ENCODE measurements at places on chromosomes 6 and 20.

DNA sequence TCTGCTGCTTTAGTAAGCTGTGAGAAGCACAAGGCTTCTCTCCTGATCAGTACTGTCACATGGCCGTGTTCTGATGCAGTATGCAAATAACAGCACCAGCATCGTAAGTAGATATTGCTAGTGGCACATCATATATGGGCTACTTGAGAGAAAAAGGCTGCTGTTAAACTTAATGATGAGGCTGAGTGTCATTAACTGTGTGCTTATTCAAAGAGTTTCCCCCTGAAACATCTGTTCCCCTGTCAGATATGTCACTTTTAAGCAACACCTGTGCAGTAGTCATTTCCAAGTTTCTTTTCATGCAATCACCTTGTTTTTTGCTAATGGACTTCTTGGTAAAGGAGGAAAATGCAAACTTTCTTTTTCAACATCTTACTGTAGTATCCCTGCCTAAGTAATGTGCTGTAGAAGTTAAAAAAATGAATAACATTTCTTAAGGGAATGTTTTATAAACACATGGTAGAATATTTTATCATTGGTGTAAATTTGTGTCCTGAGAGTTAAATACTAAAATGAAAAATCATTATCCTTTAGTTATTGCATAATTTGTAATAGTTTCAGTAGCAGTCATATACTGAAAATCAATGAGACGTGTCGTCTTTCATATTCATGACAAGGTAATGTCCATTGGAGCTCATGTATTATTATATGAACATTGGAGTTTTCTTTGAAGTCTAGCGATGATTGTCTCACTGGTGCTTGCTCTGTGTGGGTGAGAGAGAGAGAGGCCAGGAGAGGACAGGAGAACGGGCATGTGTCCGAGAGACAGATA, 366.3 kb downstream of the CDKAL1 start:
- DNase-seq, result no peak

- no peak for DNase-seq
Measured at GRCh38 chr6:164795056-164795815, 514.2 kb downstream of the C6orf118 start.

DNA sequence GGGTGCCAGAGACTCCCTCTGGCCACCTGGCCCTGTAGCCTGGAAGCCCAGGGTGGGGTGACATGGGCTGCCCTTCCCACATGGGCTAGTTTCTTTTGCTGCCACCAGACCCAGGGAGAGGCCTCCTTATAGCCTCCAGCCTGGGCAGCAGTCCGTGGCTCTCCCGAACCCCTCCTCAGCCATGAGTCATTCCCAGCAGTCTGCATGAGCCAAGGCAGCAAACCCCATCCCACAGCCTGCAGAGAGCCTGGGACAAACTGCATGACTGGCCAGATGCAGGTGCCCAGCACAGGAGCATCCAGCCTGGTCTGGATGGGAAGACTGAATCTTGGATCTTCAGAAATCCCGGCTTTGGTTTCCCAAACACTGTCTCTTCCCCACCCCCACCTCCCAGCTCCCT, 75.7 kb downstream of the MRPL14 start:
- DNase-seq, result no peak

DNA sequence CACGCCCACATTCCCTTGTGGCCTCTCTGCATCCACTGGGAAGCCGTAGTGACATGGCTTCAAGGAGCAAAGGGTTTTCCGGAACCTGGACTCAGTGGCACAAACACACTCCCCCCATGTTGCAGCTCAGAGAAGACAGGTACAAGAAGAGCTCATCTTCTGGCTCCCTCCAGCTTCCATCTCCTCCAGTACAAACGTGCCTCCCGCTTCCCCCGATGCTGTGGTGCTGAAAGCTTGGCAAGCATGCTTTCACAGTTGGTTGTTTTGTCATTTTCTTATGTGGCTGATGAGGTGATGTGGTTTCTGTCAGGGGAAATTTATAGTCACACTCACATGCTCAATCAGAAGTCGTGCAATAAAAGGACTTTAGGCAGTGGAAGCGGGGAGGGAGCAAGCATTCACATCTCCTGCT, 258.5 kb downstream of the KIF16B start:
- DNase-seq, result no peak

DNA sequence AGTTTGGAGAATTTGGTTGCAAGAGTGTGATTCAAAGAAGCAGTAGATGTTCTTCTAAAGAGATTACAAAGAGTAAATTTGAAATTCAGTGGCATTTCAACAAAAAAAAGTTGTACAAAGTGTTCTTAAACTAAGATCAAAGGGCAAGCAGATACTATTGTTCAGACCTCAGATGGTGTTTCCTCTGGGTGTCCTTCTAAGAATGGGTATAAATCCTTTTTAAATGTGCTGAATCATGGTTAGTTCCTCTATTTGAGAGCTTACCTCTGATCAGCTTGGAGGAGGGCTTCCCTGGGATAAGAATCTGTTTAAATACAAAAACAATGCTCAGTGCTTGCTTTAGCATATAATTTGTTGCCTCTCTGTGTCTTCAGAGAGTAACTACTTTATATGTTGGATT, 6.3 kb downstream of the BMP6 start:
- no peak for DNase-seq

DNA sequence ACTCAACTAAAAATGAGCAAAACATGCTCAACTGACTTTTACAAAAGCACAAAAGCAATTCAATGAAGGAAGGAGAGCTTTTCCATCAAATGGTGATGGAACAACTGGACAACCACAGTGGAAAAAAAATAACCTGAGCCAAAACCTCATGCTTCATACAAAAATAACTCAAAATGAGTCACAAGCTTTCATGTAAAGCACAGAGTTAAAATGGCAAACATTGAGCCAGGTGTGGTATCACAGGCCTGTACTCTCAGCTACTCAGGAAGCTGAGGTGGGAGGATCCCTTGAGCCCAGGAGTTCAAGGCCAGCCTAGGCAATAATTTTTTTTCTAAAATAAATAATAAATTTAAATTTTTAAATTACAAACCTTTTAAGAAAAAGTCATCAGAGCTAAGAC, 18.4 kb upstream of the HLA-G start:
- DNase-seq, result no peak

DNA sequence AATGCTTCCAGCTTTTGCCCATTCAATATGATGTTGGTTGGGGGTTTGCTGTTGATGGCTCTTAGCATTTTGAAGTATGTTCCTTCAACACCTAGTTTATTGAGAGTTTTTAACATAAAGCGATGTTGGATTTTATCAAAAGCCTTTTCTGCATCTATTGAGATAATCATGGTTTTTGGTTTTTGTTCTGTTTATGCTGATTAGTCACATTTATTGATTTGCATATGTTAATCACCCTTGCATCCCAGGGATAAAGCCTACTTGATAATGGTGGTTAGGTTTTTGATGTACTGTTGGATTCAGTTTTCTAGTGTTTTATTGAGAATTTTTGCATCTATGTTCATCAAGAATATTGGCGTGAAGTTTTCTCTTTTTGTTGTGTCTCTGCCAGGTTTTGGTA, 40.4 kb upstream of the COL9A1 start:
- no peak for DNase-seq

- no peak for DNase-seq
Measured at GRCh38 chr6:155388591-155388990, 67.0 kb downstream of the NOX3 start.

DNA sequence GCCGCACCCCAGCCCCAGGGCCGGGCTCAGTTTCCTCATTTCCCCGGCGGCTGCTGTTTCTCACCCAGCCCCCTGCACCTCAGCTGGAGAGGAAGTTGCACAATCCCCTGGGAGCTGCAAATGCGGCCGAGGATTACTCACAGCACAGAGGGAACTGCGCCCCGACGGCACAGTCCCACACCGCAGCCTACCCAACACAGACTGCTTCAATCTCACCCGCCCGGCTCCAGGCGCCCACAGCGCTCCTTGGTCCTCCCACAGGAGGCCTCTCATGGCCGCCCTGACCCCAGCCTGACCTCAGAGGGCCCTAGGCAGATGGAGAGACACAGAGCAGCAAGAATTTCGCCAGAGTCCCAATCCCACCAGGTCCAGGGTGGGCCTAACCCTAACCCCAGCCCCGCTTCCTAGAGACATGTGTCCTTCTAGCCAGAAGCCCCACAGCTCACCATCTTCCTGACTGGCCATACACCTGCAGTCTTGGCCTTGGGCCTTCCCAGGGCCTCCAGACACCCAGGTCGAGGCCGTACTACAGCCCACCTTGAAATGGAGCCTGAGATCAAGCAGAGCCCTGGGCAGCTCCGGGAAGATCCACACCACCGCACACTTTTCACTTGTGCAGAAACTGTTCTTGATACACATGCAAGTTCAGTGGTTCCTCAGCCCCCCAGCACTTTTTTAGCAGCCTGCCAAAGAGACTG, 11.7 kb downstream of the TFEB start:
- DNase-seq, result no peak
